ENCODE measurements at places on chromosomes 2 and 18.

DNA sequence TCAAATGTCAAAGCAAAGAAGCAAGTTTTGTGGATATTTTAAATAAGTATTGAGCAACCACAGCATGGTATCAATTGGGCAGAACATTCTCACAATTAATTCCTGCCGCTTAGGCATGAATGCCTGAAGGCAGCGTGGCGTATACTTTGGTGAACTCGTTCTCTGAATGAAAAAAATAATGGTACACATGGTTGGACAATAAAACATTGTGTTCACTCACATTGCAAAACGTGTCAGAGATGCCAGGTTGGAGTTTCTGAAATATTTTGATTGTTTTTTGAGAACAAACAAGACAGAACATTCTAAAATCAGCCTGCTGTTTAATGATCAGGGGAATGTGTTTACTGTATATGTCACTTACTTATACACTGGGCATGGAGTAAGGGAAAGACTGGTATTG, 254.2 kb downstream of the CDH2 start:
- no peak for DNase-seq

GRCh38 chr2:134336352-134336751, 82.5 kb downstream of the MGAT5 start:
- no peak for DNase-seq

DNA sequence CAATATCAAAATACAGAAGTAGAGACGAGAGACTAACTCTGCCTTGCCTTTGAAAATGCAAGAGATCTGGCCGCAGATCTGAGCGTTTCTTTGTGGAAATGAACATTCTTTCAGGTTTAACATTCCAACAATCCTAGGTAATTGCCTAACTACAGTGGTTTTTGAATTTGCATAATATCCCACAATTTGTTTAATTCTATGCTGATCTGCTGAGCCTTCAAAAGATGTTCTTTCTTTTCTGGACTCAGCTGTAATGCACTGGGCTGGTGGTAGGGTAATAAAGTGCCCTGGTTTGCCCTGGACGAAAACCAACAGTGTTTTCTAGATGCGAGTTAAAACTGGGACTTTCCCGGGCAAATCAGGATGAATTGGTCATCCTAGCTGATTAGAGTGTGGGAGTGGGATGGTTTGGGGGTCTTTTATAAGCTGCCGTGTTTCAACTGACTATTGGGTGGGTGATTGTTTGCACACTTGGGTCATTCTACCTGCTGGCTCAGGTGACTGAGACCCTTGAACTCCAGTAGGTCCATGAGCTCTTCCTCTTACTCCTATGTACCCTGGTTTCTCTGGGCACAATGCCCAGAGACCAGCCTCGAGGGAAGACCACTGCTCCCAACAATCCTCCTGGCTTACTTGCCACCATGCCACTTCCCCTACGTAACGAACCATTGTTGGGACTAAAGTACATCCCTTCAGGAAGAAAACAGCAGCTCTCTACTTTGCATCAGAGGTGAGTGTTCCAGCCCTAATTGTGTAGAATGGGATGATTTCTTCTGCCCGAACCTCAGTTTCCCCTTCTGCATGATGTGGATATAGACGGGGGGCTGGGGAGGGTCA, 3.4 kb upstream of the PAX8 start:
- no peak for DNase-seq

DNA sequence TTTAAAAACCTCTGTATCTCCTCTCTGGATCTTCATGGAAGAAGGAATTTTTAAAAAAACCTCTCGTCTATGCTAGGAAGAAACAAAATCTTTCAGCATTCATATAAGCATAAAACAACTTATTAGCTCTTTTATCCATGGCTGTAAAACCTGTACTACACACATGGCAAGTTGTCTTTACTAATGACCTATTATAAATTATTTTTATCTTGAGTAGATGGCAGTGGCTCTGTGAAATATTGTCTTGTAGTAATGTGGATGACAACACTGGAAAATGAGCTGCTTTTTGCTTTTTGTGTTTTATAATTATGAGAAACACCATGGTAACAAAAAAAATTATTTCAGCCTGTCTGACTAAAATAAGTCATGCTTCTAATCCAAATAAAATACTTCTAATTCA, 18.9 kb downstream of the PHLPP1 start:
- DNase-seq, result no peak

DNA sequence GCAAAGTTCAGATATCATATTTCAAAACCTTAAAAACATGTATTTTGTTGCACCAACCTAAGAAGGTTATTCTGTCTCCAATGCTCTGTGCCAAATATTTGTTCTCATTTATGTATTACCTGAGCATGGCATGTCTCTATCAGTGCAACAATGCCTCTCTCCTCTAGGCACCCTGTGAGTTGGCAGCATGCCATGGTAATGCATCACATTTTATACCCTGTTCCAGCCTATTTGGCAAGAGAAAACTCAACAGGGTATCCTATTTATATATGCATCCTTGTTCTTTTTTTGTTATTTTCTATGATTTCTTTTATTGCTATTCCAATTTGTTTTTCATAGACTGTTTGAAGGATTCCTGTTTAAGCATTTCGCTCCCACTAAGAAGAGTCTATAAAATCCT, 126.3 kb upstream of the NRXN1 start:
- DNase-seq, result no peak

DNA sequence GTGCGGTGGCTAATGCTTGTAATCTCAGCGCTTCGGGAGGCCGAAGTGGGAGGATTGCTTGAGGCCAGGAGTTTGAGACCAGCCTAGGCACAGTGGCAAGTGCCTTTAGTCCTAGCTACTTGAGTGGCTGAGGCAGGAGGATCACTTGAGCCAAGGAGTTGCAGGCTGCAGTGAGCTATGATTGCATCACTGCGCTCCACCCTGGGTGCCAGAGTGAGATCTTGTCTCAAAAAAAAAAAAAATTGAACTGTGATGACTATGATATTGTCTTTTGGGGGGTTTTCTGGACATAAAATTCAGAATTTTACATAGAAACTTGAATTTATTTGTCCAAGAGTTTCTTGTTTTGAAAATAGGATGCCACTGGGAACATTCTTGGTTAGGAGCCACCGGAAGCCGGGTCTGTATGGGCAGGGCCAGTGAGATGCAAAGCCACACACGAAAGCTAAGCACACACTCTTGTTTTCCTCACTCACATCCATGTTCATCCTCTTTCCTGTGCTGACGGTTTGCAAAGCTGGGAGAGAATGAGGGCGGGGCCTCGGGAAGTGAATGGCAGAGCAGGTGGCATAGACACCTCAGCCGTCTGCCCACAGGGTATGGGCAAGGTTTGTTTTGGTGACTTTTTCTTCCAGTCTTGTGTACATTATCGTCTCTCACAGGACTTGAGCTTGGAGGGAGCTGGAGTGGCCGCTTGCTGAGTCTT, 12.6 kb downstream of the AGAP1 start:
- no peak for DNase-seq

All from effector memory CD8-positive, alpha-beta T cell (primary cell).